DMS79 (cell line): ENCODE measurements at places on chromosomes 1 and 21.

GRCh38 chr1:115090540-115090939 is 1.2 kb upstream of the TSPAN2 start:
- DNase-seq, result no peak

DNA sequence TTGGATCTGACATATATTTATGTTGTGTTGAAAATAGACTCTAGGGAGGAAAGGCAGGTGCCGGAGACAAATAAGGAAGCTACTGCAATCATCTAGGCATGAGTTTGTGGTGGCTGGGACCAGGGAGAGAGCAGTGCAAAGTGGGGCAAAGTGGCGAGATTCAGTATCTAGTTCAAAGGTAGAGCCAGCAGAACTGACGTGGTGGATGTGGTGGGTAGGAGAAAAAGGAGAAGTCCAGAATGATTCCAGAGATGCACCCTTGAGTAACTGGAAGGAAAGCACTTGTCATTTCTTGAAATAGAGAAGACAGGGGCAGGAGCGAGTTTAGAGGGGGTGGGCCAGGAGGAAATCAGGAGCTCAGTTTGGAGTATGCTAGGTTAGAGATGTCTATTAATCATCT is 275.2 kb downstream of the KAZN start:
- DNase-seq, result no peak

DNA sequence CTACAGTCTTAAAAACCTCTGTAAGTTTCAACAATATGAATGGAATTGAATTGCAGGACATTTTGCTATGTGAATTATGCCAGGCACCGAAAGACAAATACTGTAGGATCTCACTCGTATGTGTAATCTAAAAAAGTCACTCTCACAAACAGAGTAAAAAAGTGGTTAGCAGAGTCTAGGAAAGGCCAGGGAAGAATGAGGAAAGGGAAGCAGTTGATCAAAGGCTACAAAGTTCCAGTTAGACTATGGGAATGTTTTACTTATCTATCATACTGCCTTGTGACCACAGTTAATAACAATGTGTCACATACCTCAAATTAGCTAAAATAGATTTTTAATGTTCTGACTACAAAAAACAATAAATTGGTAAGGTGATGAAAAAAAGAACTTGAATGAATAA is 565.4 kb upstream of the BRINP3 start:
- no peak for DNase-seq

- DNase-seq, result no peak
Observed at GRCh38 chr1:150999926-151000325, 6.8 kb downstream of the MINDY1 start.

- DNase-seq, result no peak
Observed at GRCh38 chr1:195604287-195604686, 1004.0 kb downstream of the KCNT2 start.

DNA sequence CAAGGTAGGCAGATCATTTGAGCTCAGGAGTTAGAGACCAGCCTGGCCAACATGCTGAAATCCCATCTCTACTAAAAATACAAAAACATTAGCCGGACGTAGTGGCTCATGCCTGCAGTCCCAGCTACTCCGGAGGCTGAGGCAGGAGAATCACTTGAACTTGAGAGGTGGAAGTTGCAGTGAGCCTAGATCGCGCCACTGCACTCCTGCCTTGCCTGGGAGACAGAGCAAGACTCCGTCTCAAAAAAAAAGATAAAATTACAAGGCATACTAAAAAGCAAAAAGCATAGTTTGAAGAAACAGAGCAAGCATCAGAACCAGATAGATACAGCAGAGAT is 61.2 kb upstream of the CDC42BPA start:
- DNase-seq, result no peak

- DNase-seq, result no peak
Observed at GRCh38 chr1:70436622-70437251, 25.7 kb downstream of the CTH start.

DNA sequence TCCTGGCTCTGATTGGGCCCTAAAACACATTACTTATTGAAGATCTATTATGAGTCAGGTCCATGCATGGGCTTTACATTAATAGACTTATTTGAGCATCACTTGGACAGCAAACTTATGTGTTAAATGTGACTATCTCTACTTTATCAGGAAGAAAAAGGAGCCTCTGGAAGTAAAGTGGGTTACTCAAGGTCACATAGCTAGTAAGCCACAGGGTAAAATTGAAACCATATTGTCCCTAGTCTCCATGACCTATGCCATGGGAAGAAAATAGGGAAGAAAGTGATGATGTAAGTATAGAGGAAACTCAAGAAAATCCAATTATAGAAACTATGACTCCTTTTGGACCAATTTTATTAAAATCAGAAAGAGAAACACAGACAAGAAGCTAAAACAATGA is 555.3 kb downstream of the NUF2 start:
- DNase-seq, result no peak

DNA sequence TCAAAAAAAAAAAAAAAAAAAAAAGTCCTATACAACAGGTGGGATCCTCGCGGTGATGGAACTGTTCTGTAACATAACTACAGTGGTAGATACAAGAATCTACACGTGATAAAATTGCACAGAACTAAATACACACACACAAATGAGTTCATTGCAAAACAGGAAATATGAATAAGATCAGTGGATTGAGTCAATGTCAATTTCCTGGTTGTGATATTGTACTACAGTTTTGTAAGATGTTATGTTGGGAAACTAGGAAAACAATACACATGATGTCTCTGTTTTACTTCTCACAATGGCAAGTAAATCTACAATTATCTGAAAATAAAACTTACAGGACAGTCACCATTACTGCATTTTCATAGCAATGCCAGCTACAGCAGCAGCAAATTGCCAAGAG is 59.8 kb downstream of the ITGB3BP start:
- no peak for DNase-seq

DNA sequence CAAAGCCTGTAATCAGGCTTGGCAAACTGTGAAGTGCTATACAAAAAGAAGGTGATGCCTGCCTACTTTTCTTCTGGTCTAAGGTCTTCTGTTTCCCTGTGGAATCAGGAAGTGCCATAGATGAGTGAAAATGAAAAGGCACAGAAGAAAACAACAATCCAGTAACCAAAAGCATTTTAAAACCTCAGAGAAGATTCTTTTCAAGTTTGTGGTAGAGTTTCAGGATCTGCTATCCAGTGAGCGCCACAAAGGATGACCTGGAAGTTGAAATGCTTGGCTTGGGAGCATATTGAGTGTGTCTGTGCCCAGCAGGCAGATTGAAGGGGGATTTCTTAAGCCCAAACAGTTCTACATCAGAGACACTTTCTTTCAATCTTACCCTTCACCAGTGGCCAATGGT is 272.2 kb downstream of the PAPPA2 start:
- no peak for DNase-seq

GRCh38 chr1:23224739-23225648 is 7.7 kb upstream of the HTR1D start:
- DNase-seq, result no peak

DNA sequence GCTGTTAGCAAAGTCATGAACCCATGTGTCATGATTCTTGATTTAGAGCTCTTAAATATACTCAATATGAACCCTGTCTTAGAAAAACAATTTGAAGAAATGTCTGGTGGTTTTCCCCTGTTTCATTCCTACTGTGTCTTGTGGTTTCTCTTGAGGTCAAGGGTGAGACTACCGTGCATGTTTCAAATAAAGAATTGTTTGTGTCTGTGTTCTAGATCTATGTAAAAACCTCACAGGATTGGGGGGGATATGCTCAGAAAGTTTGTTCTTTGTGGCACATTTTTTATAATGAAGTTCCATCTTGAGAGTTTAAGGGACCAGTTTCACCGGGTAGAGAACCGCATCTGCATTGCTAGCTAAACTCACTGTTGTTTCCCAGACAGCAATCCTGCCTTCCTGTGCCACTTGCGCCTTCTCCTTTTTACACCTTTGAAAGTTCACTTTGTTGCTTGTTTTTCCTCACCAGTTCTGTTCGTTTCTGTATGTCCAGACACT is 30.9 kb upstream of the CACYBP start:
- no peak for DNase-seq

DNA sequence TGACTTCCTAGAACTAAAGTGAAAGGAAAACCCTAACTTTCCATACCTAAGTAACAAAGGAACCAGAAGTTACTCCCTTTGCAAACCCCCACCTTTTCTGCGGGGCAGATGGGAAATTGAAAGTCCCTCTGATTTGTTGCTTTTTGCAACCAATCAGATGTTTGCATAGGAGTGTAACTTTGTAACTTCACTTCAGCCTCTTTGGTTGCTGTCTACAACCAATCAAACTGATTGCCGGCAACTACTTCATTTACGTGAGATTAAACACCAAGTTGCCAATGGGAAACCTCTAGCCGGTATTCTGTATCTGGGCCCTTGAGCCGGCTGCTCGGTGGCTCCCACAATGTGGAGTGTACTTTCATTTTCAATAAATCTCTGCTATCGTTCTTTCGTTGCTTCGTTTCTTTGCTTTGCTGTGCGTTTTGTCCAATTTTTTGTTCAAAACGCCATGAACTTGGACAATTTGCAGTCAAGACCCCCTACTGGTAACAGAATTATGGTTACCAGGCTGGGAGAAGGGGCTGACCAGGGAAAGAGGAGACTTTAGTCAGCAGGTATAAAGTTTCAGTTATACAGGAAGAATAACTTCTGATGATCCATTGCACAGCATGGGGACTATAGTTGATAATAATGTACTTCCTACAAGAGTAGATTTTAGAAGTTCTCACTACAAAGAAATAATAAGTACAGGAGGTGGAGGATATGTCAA is 69.2 kb upstream of the RGS2 start:
- DNase-seq, result no peak

- no peak for DNase-seq
Observed at GRCh38 chr1:67224856-67225255, 58.6 kb downstream of the IL23R start.
